NCI-H1092 (cell line): ENCODE measurements at places on chromosomes 7 and 10.

GRCh38 chr7:135974667-135975066 lies 2.5 kb downstream of the MTPN start:
- DNase-seq = no peak

DNA sequence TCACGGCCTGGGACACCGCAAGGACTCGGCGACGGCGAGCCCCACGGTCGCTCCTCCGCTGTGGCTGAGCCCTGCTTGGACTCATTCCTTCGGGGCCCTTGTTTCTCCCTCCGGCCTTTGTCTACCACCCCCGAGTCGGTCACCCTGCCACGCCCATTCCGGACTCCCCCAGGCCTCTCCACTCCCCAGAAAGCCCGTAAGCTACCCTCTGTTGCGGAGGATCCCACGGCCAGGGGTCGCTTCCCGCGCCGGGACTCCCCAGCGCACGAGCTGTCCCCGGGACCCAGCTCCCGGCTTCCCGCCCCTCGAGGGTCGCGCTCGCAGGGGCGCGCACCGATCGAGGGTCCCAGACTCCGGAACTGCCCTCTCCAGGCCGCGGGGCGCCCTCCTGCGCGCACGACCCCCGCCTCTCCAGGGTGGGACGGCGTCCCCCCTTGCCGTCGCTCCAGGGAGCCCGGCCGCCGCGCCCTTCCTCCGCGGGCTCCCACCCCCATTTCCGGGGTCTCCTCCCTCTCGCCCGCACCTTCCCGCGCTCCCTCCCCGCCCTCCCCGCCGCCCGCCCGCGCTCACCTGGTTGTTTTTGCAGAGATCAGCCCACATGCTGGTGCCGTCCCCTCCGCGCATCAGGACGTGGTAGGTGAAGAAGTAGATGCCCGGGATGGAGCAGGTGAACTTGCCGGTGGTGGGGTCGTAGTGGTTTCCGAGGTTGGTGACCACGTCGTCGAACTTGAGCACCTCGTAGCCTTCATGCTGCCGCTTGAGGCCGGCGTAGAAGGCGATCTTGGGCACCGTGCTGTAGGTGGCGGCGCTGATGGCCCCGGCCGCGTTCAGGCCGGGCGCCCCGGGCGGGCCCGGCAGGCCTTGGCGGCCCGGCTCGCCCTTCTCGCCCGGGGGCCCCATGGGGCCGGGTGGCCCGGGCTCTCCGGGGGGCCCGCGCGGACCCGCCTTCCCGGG lies 1.5 kb downstream of the C1QL3 start:
- DNase-seq = no peak

GRCh38 chr7:73971704-73972341 lies 56.1 kb upstream of the ELN start:
- no peak for DNase-seq

DNA sequence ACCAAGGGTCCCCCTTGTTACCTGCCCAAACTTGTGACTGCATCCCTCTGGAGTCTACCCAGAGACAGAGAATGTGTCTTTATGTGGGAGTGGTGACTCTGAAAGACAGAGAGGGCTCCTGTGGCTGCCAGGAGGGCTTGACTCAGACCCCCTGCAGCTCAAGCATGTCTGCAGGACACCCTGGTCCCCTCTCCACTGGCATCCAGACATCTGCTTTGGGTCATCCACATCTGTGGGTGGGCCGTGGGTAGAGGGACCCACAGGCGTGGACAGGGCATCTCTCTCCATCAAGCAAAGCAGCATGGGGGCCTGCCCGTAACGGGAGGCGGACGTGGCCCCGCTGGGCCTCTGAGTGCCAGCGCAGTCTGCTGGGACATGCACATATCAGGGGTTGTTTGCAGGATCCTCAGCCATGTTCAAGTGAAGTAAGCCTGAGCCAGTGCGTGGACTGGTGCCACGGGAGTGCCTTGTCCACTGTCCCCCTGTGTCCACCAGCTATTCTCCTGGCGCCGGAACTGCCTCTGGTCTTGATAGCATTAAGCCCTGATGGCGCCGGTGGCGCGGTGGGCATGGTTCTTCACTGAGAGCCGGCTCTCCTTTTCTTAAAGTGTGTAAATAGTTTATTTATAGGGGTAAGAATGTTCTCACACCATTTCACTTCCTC lies 19.4 kb upstream of the SH2D4B start:
- no peak for DNase-seq

DNA sequence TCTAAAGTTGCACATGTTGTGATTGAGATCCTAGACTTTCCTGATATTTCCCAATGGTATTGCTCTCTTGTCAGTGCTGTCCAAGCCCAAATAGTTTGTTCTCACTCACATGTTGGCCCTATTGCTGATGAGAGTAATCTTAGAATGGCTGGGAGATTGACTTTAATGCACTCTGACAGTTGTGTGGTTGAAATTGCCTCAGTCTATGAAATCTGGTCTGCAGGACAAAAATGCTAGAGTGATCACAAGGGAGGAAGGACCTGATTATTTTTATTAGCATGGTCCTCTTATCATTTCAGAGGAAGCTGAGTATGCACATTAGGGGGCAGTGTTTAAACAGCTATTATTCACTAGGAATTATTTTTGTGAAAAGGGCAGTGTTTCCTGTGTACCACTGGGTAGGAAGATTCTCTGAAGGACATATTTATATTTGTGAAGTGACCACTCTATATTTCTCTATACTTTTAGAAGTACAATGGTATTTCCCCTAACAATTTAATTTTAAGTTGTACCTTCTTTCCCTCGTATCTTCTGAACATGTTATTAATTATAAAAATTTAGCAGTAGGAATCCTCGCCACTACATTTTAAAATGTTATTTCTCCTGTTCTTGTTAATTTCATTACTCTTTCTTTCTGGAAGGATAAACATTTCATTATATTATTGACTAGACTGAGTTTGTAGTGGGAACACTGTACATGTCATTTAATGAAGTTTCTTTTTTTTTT lies 64.4 kb downstream of the SUGCT start:
- DNase-seq = no peak

GRCh38 chr10:23202779-23203178 lies 10.7 kb downstream of the PTF1A start:
- DNase-seq = peak; percentile 12

DNA sequence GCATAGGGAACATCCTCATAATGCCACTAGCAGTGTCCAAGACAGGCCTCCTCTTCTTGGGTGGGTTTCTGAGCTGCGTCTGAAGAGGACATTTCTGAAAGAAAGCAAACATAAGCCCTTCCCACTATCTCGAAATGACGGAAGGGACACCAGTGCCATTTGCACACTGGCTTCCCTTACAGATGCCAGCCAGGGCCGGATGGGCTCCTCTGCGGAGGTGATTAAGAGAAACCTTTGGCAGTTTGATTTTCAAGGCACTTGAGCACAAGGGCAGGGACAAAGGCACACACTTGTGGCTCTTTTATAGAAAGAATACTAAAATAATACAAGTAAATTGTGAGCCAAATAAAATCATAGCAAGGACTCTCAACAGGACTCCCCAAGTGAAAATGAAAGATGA lies 106.6 kb upstream of the CELF2 start:
- no peak for DNase-seq

GRCh38 chr10:30980951-30981616 lies 50.6 kb downstream of the ZNF438 start:
- DNase-seq = peak; percentile 29

DNA sequence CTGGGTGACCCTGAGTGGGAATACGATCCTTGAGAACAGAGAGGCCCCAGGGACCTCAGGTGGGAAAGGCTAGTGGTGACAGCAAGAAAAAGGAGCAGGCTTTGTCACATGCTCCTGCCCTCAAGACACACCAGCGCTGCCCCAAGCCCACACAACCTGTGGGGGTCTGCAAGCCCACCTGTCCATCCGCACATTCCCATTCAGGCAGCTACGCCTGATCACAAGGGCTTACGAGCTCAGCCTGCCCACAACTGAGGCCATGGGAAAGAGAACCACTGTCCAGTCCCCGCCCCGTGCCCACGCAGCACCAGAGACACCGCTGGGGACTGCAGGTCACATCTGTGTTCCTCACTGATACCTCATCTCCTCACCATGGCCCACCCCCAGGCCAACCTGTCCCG lies 26.7 kb downstream of the EBF3 start:
- DNase-seq = no peak

- no peak for DNase-seq
These were observed 85.1 kb downstream of the MGMT start for GRCh38 chr10:129552119-129552518.

GRCh38 chr10:24207781-24208611 lies 942 bp upstream of the KIAA1217 start:
- no peak for DNase-seq

- no peak for DNase-seq
These were observed 3.9 kb upstream of the FAM13C start for GRCh38 chr10:59366290-59366689.

GRCh38 chr10:50464004-50464409 lies 159.7 kb downstream of the SGMS1 start:
- DNase-seq = no peak

- no peak for DNase-seq
These were observed 106.1 kb downstream of the TNS3 start for GRCh38 chr7:47475880-47476227.

DNA sequence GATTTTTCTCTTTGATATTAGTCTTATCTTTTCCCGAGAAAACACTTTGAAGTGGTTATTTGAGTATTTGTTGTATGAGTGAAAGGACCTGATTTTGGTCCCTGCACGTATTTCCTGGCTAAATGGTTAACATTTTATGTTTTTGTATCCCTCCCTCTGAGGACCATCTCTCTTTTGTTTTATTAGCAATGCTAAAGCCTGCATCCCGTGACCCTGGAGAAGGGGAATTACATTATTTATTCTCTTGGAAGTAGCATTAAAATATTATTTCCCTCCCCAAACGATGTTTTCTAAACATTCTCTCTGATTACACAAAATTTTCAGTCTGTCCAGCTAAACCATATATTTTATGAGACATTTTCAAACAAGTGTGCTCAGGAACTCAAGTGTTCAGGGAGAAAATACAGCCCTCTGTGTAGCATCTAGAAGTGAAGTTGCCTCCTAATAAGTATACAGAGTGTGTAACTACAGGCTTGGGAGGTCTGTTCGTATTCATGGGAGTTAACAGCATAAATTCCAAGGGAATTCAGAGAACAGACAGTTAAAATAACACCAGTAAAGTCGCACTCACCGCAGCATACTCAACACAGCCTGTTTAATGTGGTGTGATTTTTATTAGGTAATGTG lies 163.8 kb upstream of the NPVF start:
- DNase-seq = no peak

DNA sequence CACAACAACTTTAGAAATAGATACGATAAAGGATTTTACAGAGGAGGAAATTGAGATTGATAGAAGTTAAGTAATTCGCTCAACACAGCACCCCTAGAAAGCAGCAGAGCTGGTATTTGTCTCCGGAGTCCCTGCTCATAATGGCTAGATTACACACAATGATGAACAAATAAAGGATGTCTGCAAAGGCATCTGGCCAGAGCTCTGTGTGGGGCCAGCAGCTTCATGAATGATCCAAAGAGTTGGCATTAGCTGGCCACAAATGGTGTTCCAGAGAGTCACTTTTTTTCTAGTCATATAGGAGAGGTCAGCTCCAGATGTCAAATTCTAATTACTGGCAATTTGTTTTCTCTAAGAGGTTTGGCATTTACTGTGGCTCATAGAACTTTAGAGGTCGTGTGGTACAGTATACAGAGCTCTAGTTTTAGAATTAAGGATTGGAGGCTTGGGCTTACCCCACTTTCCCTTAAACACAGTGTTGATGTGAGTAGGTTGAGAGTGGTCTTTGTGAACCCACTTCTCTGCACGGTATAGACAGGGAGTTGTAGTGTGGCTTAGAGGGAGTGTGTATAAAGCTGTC lies 186.2 kb downstream of the BICC1 start:
- DNase-seq = no peak

GRCh38 chr7:150788474-150789269 lies 11.5 kb downstream of the TMEM176B start:
- DNase-seq = peak; percentile 5

- DNase-seq = no peak
These were observed 565.2 kb downstream of the KCNMA1 start for GRCh38 chr10:77072361-77072835.

- no peak for DNase-seq
These were observed 127.2 kb downstream of the WDFY4 start for GRCh38 chr10:48811917-48812316.

DNA sequence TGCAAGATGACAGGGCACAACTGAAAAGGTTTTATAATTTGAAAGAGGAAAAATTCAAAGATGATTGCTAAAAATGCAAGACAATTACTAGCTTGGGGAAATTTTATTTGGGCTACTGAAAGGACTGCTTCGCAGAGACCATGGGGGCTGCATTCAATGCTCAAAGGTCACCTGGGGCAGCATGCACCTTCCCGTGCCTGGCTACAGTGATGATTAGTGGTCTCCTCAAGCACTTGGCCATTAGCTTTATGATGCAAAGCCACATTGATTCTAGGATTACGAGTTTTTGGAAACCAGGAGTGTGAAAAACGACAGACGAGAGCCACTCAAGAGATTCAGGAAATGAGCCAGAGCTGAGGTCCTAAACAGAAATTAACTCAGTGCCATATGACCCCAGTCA lies 764.6 kb downstream of the PHTF2 start:
- DNase-seq = no peak

DNA sequence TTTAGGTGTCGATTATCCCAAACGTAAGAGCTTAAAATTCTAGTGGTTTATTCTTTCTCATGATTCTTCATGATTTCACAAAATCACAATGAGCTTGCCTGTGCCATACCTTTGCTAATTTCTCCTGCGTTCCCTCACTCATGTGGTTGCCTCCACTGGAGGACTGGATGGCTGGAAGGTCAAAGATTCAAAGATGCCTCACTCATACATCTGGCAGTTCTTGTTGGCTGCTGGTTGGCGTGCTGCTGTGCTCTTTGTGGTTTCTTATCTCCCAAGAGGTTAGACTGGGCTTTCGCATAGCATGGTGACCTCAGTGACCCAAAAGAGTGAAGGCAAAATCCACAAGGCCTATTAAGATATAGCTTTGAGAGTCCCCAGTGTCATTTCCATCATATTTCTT lies 877.6 kb upstream of the AUTS2 start:
- DNase-seq = no peak

DNA sequence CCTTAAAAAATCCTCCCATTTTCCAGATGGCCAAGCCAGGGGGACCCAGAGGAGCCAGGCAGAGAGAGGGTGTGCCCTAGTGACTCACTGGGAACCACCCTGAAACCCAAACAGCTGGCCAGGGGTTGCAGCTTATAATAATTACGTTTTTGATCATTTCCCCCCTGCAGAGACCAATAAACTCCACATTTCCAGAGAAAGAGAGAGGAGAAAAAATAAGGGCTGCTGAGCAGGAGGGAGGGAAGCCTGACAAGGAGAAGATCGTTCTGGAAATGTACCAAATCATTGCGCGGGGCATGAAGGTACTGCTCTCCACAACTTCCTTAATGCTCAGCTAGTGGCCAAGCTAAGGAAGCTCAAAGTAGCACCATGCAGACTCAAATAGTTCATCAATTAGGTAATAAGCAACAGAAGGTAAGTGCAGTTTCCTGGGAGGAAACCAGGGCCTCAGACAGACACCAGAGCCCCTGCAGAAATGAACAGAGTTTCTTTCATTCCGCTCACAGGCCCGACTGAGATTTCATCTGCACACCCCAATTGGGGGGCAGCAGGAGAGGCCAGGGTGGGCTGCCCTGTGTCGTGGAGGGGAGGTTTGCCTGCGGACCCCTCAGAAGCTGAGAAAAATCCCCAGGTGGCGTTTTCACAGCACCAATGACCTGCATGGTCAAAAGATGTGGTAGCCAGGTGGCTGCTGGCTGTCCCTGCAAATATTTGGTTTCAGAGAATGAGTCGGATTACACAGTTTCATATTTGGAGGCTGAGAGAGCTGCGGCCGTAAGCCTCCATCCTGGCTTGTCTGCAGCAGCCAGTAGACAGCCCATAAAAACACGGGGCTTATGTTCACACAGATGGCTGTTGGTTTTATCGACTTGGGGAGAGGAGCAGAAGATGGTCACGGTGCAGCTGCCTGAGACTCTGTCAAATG lies 153.2 kb upstream of the LYZL2 start:
- no peak for DNase-seq

GRCh38 chr7:129494041-129494440 lies 8.3 kb upstream of the SMKR1 start:
- DNase-seq = no peak
